RPMI8226 (cell line): ENCODE measurements at places on chromosomes 3 and 15.

DNA sequence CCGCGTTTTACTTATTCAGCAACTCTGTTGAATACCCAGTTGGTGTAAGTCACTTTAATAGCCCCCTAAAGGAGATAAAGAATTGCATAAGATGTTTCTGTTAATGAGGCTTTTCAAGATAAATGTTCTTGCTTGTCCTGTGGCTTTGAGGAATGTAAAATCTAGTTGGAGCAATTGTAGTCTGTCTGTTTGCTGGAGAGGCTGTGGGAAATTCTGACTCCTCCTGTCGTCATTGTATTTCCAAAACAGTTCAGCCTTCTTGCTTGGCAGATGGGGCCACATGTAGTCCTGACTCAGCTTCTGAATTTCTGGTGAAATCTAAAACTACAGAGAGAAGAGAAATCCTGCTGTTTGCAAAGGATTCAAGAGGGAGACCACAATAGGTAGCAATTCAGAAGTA lies 114.4 kb downstream of the RYR3 start:
- DNase-seq = no peak

DNA sequence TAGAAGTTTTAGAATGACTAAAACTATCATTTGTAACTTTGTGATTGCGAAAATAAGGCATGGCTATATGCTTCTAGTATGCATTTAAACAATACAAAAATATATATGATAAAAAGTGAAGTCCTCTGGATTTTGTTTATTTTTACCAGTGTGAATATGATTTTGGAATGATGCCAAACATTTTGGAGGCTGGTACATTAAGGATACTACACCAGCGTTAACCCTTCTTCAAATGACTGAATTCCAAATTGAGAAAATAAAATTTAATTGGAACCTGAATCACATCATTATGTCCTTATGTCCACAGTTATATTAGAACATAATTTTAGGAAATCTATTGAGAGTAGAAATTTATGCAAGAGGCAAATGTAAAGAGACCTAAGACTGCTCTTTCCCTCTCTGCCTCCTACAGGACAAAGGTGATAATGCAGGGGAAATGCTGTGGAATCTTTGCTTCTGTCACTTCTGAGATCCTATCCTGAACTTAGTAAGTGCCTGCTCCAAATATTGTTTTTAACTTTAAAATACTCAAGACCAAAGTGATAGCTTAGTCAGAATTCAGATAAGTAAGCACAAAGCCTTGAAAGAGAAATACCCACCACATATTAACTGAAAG lies 121.1 kb upstream of the NANOGP8 start:
- no peak for DNase-seq

DNA sequence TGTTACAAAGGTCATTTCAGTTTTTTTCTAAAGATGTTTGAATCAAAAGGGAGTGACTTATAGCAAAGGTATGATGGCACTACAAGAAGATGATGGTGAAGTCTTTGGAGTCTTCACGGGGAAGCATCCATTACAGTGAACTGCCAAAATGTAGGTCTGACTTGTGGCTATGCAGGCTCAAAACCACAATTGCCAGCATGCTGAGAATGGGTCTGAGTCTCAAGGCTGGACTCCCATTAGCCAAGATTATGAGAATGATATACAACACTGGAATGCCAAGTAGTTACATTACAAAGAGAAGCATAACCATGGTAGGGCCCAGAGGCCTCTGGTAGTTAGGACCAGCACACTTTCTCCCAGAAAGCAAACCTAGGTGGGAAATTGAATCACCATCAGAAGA lies 194.2 kb downstream of the MTHFS start:
- DNase-seq = no peak

- DNase-seq = no peak
Measured at GRCh38 chr3:176577447-176577846, 619.8 kb downstream of the TBL1XR1 start.

- no peak for DNase-seq
Measured at GRCh38 chr3:186035277-186035676, 73.6 kb downstream of the ETV5 start.

DNA sequence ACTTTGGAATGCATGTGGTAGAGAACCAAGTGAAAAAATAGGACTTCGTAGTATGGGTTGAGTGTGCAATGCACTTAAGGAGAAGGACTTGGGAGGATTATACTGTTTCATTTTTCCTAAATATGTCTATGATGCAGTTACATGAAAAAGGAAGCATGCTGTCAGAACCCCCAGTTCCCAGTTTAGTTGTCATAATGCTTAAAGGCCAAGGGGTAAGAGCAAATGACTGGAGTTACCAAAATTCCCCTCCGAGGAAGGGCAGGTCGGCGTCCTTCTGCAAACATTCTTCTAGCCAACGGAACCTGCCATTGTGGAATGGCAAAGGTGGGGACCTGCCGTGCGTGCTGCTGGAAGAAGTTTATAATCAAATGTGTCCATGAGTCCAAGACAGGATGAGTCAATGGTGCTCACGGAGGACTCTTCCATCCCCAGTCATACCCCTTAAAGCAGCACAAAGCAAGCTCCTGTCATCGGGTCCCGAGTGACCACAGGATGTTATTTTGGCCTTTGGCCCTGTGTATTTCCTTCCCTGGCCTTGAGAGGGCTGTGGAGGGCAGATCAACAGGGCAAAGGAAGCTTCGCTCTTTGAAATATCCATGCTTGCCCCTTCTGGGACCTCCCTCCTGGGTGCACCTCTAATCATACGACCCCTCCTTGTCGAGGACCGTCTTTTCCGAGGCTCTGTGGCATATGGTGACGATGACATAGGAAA lies 93.2 kb downstream of the SLCO3A1 start:
- DNase-seq = no peak

DNA sequence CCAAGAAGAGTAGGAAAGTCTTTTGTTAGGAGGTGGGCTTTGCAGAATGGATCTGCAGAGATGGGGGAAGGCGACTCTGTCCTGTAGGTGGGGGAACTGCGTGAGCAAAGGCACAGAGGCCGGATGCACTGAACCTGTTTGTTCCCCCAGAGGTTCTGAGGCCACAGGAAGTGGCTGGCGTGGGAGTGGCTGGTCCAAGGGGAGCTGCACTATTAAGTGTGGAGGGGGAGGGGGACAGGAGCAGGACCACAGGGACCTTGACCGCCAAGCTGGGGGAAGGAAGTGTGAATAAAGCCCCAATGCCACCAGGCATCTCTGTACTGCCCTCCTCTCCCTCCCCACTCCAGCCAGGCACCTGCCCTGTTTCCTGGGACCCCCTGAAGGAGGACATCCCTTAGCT lies 51.8 kb downstream of the CYP11A1 start:
- no peak for DNase-seq

DNA sequence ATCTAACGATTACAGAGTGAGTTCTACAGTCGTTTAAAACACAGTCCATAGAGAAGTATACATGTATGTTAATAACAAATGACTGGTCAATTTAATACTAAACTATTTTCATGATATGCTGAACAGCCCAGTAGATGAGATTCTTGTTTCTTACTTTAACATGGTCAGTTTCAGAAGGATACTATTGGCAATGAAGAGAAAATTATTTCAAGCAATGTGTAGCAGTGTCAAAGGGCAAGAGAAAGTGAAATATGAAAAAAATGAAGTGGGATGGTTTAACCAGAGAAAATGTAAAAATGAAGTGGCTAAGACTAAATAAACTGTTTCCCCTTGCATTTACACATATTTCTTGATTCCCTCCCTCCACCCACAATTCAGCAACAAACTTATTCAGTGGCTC lies 192.1 kb upstream of the TTC14 start:
- no peak for DNase-seq
